GM04504 (cell line): ENCODE measurements at places on chromosomes 16 and 17.
A peak's percentile ranks its signal among the peaks of the same experiment; 100 is the strongest.

- no peak for DNase-seq
Observed at GRCh38 chr16:85289760-85290625, 177.7 kb upstream of the CIBAR2 start.

DNA sequence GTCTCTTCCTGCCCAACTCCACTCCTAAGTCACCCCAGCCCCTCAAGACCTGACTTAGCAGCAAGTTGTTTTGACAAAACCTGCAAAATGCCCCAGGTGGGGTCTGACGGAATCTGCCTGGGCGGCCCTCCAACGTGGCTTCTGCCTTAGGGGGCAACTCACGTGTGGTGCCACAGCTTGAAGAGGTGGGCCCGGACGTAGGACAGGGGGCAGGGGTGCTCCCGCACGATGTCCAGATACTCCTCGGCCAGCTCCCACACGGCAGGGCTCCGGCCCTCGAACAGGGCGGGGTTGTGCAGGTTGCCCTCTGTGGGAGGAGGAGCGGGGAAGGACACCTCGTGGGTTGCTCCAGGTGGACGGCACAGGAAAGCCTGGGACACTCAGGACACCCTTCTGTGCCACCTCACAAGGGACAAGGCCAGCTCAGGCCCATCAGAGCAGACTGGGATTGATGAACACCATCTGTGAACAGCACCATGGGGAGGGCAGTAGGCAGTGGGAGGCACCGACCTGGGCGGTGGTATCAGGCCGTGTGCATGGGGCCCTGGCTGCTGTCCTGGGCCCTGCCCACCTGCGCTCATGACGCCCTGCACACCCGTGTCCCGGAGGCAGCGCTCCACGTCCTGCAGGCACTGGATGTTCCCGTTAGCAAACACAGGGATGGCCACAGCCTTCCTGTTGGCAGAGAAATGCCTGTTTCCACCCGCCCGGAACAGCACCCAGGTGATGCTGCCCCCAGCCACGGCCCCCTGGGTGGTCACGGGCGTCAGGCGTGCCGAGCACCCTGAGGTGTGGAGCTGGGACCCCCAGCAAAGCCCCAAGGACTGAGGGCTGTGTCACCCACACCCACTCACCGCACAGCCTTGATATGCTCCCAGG lies 4.3 kb downstream of the DUS1L start:
- DNase-seq: no peak

DNA sequence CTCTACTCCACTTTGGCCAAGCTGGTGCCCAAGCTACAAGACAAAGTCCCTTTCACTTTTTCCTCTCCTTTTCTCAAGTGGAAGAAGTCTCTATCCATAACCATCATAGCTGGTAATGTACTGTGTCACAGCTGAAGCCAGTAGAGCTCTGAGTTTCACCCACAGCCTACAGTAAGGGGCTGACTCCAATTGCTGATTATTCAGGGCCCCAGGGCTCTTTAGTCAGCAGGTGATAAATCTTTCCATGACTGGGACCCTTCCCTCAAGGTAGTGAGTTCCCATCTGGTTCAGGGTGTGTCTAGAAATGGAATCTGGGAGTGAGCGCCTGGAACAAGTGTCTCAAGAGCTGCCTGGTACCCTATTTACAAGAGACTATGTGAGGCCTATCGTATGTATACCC lies 436.0 kb upstream of the CA10 start:
- no peak for DNase-seq

GRCh38 chr16:30699615-30700099 lies 686 bp downstream of the SRCAP start:
- no peak for DNase-seq

- no peak for DNase-seq
Observed at GRCh38 chr17:82974136-82974952, 105.1 kb upstream of the METRNL start.

DNA sequence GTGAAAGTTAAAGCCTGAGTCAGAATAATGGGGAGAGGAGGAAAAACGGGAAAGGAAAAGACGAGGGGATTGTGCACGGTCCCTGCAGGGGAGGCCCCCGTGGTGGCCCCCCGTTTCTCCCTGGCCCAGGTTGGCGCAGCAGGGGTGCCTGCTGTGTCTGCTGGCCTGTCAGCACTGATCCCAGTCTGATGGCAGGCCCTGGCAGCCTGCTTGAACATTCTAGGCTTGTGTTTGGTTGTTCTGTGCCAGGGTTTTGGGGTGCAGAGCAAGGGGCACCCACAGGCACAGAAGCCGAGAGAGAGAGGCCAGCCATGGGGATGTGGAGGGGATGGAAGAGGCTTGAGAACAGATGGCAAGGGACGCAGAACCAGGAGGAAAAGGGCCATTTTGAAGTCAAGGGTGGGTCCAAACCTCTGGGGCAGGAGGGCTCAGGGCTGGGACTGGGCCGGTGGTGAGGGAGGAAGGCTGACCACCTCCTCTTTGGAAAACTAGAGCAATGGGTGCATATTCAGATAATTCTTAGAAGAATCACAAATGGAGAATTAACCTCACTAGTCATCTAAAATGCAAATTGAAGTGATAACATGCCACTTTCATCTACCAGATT lies 35.9 kb downstream of the TBX4 start:
- no peak for DNase-seq

DNA sequence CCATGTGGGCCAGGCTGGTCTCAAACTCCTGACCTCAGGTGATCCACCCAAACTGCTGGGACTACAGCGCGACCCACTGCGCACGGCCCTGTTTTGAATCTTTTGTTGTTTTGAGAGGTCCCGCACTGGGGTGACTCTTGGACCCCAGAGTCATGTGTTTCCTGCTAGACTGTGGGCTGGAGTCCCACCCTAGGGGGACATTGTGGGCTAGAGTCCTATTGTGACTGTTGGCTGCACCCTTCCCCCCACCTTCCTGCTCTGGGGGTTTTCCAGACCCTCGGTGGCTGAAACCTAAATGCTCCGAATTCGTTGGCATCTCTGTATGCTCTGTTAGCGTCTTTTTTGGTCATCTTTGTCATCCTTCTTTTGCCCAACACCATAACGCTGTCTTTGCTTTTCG lies 16.0 kb downstream of the NUPR1 start:
- DNase-seq: no peak

- DNase-seq: peak; percentile 38
Observed at GRCh38 chr16:68843482-68844210, at the start of gene TANGO6. Gene TANGO6, plus strand, starts transcription at chr16:68843531. Its CDS starts 87 bp downstream, at chr16:68843618.

GRCh38 chr17:36144981-36145729 lies 31.3 kb downstream of the TBC1D3B start:
- DNase-seq: no peak
